ENCODE measurements at places on chromosomes 3 and 15. TPM values are rescaled to one million over a fixed set of nuclear protein-coding genes. Genes with fewer than 3 reads are reported as not detected.

- no peak for DNase-seq
Observed at GRCh38 chr3:151156618-151157216, 46.3 kb downstream of the GPR171 start.

- DNase-seq = no peak
Observed at GRCh38 chr3:57268416-57268815, 24.1 kb downstream of the ASB14 start.

DNA sequence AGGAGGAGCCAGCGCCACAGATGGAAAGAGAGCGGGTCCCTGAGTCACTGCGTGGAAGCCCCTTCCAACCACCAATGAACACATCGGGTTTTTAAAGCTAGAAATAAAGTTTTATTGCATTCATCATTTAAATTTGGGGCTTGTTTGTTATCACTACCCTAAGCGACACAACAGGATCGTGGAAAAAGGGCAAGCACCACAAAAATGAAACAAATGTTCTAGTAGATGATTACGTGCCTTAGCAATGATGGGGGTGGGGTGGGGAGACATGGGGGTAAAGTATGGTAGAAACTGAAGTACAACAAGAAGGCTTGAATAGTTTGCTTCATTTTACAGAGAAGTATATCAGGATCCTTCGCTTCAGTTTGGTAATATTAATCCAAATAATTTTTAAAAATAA is 221.6 kb upstream of the ATP10A start:
- DNase-seq = no peak

DNA sequence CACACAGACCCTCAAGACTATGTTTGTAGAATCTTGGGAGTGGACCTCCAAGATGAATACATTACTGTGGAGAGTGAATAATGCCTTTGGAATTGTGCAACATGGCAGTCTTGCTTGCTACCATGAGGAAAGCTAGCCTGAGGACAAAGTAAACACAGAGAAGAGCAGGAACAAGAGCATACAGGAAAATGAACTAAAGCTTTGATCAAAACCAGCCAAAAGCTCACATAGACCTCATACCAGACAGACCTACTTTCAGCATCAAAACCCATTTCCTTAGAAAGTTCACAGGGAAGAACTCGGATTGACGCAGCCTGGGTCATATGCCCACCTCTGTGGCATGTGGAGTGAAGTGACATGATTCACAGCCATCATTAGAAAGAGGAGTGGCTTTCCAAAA is 3.3 kb upstream of the RAB8B start:
- DNase-seq = no peak

MUC4 gene
- not detected for total RNA-seq

MEX3B gene
- total RNA-seq = 96.4 TPM

DNA sequence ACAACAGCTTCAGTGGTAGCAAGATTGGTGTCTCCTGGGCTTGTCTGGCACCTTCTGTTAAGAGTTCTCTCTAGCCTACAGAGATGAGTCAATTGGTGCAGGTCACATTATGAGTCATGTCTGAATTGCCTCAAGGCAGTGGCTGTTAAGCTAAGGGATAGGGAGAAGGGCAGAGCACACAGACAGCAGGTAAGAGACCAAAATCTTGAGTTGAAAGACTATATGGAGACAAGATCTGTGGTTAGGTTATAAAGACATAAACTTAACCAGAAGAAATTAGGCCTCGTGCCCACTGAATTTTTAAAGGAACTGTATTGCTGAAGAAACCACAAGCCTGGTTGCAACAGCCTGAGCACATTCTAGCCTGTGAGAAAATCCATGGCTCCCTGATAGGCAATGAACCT is 19.2 kb upstream of the KPNA1 start:
- no peak for DNase-seq

GRCh38 chr3:157534725-157535161 is 31.5 kb upstream of the VEPH1 start:
- DNase-seq = no peak

- no peak for DNase-seq
Observed at GRCh38 chr3:89467898-89468363, 360.5 kb downstream of the EPHA3 start.

- no peak for DNase-seq
Observed at GRCh38 chr3:58394339-58394738, 39.3 kb downstream of the PDHB start.

TOPBP1 gene
- total RNA-seq = 47.9 TPM

GRCh38 chr15:29785642-29786041 is 36.6 kb downstream of the TJP1 start:
- no peak for DNase-seq

SEMA3G gene
- total RNA-seq = 3.0 TPM

DNA sequence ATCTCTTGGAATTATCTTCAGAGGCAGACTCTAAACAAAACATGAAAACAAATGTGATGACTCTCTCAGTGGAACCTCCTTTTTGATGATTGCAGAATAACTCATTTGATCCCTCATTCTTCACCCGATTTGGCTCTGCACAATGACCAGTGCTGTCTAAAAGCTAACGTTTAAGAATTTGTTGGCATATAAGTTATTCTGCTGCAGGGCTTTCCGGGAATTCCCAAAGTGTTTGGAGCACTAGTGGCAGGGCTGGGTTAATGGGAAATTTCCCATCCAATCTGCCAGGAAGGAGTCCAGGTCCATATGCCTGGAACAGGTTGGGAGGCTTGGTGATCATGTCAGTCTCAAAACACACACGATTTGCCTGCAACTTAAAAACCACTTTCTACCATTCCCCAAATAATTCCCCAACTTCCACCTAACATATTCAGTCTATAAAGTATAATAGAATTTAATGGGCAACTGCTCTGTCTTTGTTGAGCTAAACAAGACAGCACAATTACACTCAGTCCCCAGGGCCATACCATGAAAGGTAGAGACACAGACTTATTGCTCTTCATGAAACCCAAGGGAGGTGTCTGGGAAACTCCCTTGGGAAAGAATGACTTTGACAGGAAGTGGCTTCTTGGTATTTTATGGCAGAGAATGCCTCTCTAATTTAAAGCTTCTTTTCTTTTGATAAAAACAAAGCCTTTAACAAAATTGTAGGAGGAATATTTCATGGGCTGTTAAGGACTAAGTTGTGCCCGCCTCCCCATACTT is 38.0 kb downstream of the ARRDC4 start:
- DNase-seq = no peak

Measured in occipital lobe (tissue), 3 donors.